ENCODE measurements at places on chromosomes 7 and 10. TPM values are rescaled to one million over a fixed set of nuclear protein-coding genes. Genes with fewer than 3 reads are reported as not detected.
A peak's percentile ranks its signal among the peaks of the same experiment; 100 is the strongest.

GRCh38 chr10:102410429-102411073 is 8.0 kb downstream of the PSD start:
- peak; percentile 70 for DNase-seq

Gene HSPA14
- 10.6 TPM for total RNA-seq

DNA sequence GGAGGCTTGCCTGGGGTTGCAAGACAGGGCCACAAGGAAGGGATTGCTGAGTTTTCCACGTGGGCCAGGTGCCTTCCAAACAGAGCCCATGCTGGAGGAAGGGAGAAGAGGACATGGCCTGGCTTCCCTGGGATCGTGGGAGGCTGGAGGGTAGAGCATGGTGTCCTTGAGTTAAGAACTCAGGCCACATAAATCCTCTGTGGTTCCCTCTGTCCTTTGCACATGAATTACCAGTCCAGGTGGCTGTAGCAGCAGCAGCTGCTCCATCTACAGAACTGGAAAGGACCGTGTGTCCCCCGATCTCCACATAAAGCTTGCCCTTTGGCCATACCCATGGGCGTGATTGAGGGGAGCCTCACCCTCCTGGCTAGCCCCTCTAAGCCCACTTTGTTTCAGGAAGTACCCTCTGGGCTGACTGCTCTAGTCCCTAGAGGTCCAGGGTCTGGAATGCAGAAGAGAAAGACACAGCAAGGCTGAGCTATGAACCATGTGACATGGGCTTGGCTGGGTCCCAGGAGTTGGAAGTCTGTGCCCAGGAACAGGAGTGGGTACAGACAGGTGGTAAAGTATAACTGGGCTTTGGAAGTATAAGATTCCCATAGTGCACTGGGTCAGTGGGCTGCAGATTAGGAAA is 84.9 kb downstream of the C10orf105 start:
- DNase-seq, result no peak

Gene CPN1
- not detected for total RNA-seq

- DNase-seq, result no peak
These were observed 50.9 kb downstream of the KLF6 start for GRCh38 chr10:3734111-3734510.

Gene NPSR1
- total RNA-seq, result not detected

DNA sequence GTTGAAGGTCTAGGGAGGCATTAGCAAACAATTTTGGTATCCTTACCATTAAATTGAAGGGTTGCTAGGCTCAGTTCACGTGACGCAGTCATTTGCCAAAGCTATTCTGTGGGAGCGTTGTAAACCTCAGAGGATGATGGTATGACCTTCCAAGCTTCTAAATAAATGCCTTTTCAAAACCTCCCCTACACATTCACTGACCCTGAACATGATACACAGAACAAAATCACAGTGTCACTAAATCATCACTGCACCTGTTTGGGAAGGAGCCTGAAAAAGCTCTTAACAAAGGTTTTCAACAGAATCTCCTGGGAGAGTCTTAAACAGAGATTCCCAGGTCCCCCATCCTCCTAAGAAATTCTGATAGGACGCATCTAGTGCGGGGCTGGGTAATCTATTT is 13.2 kb upstream of the CCDC172 start:
- no peak for DNase-seq

DNA sequence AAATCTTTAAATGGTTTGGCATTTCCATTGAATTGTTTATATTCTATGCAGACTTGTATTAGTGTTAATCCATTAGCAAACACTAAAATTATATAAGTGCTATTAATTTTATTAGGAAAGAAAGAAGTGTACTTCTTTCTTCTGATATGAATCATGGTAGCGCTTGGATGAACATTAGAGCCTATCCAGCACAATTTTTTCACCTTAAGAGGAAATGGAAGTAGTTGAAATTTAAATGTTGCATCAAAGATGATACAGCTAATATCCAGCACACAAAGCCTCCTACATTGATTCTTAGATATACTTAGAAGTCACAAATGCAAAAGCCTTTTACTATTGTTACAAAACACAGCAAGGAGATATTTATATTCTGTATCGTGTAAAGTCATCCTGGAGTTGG is 174.5 kb downstream of the AHR start:
- DNase-seq, result no peak

DNA sequence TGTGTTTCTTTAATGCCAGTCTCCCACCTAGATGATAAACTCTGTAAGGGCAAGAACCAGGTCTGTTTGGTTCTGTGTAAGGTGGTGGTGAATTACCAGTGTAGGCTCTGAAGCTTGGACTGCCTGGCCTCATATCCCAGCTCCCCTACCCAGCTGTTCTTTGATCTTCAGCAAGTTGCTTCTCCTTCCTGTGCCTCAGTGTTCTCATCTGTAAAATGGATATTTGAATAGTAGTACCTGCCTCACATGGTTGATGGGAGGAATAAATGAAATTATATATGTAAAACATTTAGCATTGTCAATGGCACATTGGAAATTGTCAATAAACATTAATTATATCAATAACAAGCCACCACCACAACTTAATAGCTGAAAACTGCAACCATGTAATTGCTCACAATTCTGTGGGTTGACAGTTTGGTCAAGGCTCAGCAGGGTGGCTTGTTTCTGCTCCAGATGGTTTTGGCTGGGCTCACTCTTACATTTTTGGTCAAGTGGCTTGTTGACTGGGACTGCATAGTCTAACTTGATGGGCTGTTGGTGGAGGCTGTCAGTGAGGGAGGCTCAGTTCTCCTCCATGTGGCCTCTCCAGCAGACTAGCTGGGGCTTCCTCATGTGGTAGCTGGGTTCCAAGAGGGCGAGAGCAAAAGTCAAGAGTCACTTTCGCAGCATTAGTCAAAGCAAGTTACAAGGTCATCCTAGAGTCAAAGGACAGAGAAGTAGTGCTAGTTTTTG is 84.5 kb upstream of the DUSP5 start:
- DNase-seq, result no peak

GRCh38 chr10:100502926-100503494 is 16.7 kb downstream of the SEC31B start:
- no peak for DNase-seq

Gene DMBT1
- total RNA-seq, result 0.12 TPM

DNA sequence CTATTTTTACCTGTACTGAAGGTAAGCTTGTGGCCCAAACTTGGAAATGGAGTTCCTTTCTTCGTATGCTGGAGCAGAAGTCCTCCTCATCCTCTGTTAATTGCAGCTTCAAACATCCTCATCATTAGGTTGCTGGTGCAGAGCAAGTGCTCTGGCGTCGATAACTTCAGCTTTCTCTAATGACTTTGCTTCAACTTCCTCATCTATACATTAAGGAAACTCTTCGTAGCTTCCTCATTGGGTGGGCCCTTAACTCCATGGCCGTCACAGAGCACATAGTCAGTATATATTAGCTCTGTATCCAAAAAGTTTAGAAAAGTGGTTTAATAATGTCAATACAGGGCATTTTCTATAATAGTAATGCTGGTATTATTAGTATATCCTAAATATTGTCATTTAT is 447.7 kb downstream of the SUGCT start:
- no peak for DNase-seq

DNA sequence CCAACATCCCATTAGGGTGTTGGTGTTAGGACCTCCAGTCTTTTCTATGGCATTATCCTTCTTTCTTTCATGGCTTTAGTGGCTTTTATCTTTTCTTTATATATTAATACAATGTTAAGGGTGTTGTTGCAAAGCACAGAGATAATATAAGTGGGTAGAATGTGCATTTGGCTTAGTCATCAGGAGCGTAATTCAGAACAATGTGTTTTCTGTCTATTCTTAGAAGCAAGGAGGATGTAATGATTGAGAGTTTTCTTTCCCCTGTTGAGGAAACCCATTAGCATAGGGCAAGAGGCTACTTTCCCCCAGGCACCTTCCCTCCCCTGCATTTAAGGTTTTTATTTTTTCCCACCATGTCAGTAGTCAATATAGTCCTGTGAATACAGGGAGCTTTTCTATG is 79.7 kb downstream of the TMEM106B start:
- DNase-seq, result no peak

GRCh38 chr7:18565337-18565736 is 69.8 kb downstream of the HDAC9 start:
- DNase-seq, result no peak

DNA sequence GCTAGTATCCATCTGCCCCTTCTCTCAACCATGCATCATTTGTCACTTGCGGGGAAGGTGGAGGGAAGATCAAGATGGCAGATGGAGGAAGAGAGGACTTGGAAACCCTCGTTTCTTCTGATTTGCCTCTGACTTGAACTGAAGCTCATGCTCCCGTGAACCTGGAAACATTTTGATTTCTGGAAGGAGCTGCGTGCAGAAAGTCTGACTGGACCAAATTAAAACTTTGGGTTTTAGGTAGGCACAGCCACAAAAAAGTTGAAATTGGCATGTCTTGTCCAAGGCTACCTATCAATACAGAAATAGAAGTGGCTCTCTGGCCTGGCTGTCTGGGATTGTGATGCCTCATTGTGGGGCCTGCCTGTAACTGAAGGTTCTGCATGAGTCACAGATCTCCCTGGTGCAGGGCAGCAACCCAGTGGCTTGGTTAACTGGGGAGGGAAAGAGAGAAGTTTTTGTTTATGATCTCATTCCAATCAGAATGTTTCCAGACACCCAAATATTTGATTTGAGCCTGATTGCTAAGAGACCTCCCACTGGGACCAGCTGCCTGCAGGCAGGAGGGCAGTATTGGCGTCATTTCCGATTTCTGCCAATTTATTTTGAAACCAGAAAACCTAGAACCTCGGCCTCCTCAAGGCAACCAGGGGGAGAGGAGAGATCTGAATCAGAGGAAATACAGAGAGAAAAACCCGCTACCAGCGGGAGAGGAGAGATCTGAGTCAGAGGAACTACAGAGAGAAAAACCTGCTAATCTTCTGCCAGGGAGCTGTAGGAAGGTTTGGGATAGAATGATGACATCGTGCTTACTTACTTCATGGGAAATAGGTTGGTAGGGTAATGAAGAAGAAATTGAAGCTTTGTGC is 363.6 kb downstream of the ANKRD30A start:
- DNase-seq, result no peak

DNA sequence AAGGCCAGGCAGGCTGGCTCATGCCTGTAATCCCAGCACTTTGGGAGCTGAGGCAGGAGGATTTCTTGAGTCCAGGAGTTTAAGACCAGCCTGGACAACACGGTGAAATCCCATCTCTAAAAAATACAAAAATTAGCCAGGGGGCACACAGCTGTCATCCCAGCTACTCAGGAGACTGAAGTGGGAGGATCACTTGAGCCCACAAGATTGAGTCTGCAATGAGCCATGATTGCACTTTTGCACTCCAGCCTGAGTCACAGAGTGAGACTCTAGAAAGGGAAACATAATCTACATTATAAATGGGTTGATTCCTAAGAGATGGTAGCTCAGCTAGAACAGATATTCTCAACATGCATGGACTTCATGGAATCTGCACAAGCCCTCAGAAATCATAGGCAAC is 6.3 kb upstream of the LIPF start:
- no peak for DNase-seq

Gene FAM131B
- total RNA-seq, result 0.99 TPM

- DNase-seq, result no peak
These were observed 218.3 kb upstream of the AKR1E2 start for GRCh38 chr10:4607681-4608080.

Gene DYNC1I1
- 19.3 TPM for total RNA-seq
